ENCODE measurements at places on chromosomes 2 and 18.
A peak's percentile ranks its signal among the peaks of the same experiment; 100 is the strongest.

GRCh38 chr18:55323051-55323994, 264.7 kb downstream of the TCF4 start:
- no peak for DNase-seq

DNA sequence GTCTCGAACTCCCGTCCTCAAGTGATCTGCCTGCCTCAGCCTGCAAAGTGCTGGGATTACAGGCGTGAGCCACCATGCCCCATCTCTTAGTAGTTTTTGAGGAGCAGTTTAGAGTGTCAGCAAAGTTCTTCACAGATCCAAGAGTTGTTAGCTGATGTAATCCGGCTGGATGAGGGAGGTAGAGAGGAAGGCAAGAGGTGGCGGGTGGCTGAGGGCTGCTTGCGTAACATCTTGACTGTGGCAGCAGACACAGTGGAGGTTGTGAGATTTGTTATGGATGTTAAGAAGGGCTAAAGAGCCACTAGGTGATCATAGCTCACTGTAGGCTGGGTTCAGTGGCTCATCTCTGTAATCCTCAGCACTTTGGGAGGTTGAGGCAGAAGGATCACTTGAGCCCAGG, 19.5 kb upstream of the FAM136A start:
- no peak for DNase-seq

- DNase-seq = no peak
Measured at GRCh38 chr2:54975175-54975574, 75.1 kb downstream of the RTN4 start.

- peak; percentile 27 for DNase-seq
Measured at GRCh38 chr2:109069331-109070194, 59.4 kb upstream of the SH3RF3 start.

GRCh38 chr18:58239879-58240278, 195.9 kb downstream of the NEDD4L start:
- DNase-seq = no peak

DNA sequence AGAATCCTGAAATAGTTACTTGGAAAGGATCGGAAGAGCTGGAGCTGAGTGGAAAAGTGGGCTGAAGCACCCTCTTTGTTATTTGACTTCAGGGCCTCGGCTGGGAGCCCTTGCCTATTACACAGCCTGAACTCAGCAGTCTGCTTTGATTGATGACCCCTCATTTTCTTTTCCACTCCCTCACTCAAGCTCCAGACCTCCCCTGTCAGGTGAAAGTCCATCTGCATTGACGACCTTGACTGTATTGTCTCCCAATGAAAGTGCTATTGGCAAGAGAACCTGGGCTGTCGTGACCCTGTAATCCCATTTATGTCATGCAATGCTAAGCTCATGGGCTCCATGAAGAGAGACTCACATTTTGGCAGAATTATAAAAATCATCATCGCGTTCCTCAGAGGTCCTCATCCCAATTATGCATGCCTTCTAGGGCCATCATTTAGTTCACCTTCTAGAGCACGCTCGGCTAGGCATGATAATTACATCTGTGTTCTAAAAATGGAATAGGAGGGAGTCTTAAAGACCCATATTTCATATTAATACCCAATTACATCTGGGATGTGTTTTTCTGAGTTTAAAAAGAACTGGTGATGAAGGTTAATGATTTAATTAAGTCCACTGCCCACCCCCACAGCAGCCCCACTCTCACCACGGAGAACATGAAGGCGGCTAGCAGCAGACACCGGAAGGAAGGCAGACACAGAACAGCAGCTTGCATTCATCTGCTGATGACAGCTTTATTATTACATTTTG, 472.5 kb downstream of the PID1 start:
- no peak for DNase-seq

DNA sequence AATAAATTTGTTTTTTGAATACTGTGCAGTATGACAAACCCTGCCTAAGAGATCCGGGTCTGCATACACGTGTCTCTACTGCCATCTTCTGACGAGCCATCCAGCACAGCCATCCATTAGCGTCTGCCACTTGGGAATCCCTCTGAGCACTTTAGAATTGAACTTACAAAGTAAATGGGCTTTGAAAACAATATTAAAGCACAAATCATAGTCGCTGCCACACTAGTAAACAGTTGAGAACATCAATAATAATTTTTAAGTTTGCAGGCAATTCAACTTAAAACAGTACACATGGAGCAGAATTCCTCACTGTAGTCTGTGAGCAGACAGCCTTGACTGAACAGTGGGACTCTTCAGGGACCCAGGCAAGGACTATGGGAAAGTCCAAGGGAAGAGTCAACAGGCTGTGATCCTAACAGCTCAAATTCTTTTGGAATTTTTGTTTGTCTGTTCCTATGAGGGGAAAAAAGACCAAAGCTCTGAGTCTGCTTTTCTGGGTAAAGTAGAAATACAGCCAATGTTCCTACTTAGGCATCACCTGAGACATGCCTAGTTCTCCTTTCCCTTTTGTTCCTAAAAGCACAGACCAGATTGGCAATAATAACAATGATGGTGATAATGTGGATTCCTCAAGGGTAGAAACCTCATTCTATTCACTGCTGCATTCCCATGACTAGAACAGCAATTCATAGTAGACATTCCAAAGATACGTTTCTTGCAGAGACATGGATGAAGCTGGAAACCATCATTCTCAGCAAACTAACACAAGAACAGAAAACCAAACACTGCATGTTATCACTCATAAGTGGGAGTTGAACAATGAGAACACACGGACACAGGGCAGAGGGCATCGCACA, 92.9 kb downstream of the MREG start:
- DNase-seq = peak; percentile 76

GRCh38 chr2:8882094-8882493, 44.7 kb upstream of the KIDINS220 start:
- DNase-seq = no peak

GRCh38 chr2:7419186-7419585, 502.0 kb downstream of the RNF144A start:
- DNase-seq = no peak

DNA sequence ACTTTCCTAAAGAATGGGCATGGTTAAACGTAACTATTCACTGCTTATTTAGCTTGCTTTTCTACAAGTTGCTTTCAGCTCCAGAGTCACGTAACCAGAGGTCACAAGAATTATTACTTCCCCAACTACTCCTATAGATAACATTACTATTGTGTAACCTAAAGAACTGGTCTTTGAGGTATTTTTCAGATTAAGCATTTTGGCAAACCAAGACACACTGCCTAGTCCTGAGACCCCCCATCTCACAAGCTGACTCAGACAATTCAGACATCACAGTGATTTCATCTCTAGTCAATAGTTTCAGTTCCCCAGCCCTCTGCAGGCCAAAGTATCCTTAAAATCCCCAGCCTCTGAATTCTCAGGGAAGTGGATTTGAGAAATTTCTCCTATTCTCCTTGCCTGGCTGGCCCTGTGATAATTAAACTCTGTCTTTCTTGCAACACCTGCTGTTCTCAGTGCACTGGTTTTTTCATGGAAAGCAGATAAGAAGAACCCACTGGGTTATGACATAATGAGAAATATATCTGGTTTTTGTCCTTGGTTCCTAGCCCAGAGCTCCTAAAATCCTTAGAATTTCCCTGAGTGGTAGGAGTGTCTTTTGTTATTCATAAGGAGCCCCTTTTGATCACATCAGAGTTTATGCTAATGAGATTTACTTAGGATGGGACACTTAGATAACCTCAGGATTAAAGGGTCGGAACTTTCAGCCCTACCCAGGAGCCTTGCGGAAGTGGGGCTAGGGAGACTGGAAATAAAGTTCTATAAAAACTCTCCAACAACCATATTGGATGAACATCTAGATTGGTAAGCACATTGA, 1310.8 kb upstream of the CHAC2 start:
- no peak for DNase-seq

DNA sequence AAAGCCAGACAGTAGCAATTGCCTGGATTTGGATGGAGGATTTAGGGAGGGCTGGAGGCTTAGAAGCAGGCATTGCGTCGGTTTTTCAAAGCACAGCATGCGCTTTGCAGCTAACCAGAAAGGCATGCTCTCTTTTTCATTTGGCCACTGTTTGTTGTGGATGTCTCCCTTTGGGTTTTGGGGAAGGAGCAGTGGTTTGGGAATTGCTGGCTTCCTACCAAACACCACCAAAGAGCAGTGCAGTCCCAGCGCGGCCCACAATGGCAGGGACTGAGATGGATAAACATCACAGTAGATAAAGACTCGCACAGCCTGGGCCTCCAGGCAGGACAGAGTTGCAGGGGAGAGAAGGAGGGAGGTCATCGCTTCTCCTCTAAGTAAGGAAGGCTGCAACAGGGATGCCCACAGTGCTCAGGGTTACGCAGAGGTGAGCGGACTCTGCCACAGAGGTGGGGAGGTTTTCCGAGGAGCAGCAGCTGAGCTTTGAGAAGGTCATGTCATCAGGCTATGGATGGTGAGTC, 148.5 kb downstream of the MYT1L start:
- no peak for DNase-seq

GRCh38 chr2:23545396-23545795, 160.4 kb downstream of the KLHL29 start:
- DNase-seq = no peak

DNA sequence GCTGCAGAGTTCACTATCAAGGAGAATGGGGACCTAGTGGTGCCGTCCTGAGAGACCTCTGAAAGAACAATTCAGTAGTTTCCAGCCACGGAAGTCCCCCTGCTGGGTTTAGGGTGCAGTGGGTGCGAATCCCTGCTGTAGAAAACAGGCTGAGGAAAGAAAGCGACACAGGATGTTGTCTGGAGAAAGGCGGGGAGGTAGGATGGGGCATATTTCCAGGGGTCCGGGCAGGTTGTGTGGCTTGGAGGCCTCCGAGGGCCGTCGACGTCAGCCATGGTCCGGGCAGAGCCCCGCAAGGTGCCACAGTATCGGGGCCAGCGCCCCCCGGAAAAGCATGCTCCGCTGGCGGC, 807 bp upstream of the CREB1 start:
- no peak for DNase-seq

- DNase-seq = no peak
Measured at GRCh38 chr2:8448824-8449556, 232.9 kb upstream of the ID2 start.

DNA sequence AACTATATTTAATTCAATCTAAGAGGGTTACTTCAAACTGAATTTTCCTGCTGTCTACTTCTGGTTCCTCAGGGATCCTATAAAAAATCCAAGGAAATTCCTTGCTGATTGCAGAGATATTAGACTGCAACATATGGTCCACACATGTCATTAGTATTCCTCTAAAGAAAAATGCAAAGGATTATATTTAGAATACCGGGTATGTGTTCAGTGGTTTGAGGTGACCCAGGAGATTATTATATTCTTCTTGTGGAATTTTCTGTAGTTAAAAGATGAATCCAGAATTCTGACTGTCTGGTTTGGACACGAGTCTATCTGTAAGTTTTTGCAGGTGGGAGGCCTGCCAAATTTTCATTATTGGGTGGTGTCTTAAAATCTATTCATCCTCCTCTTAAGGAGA, 18.2 kb downstream of the HOXD1 start:
- DNase-seq = no peak

DNA sequence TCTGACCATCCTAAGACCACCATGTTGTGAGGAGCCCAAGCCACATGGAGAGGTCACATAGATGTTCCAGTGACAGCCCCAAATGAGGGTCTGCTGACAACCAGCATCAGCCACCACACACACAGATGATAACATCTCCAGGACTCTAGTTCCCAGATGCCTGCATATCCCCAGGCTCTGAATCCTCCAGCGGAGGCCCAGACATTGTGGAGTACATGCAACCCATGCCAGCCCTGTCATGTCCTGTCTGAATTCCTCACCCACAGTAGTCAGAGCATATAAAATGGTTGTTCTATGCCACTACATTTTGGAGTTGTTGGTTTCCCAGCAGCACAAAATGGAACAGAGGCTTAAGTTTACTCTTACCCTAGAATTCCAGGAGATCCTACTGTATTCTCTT, 122.0 kb upstream of the SLC35G4 start:
- DNase-seq = no peak

- no peak for DNase-seq
Measured at GRCh38 chr18:40935423-40935822, 1019.6 kb upstream of the PIK3C3 start.

DNA sequence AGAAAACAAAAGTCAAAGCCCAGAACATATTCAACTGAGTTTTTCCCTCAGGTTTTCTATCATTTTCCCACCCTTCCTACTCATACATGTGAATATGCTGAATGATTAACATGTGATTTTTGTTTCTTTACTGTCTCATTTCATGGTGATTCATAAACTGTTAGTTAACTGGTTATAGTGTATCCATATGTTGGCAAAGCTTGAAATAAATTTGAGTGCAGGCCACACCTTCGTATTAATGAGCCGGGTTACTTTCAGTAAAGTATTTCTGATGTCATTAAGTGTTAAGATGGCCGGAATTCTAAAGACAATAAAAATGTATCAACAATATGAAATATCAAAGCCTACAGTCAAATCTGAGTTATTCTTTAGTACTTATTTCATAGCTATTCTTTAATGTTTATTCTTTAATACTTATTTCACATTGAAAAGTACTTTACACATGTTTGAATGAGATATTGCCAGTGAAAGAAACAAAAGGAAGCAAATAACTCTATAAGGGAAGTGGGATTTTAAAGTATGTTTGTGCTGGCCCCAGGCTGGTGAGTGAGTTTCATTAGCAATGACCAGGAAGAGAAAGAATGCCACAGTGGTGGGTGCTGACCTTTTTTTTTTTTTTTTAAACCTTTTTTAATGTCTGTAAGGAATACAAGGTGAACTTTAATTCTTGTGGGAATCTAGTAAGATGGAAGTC, 178.6 kb downstream of the NEDD4L start:
- DNase-seq = no peak

- no peak for DNase-seq
Measured at GRCh38 chr18:23226930-23227725, 91.8 kb downstream of the CABLES1 start.

- no peak for DNase-seq
Measured at GRCh38 chr18:37361335-37362157, 204.1 kb downstream of the CELF4 start.

- DNase-seq = no peak
Measured at GRCh38 chr2:223097888-223098383, 45.9 kb downstream of the KCNE4 start.

DNA sequence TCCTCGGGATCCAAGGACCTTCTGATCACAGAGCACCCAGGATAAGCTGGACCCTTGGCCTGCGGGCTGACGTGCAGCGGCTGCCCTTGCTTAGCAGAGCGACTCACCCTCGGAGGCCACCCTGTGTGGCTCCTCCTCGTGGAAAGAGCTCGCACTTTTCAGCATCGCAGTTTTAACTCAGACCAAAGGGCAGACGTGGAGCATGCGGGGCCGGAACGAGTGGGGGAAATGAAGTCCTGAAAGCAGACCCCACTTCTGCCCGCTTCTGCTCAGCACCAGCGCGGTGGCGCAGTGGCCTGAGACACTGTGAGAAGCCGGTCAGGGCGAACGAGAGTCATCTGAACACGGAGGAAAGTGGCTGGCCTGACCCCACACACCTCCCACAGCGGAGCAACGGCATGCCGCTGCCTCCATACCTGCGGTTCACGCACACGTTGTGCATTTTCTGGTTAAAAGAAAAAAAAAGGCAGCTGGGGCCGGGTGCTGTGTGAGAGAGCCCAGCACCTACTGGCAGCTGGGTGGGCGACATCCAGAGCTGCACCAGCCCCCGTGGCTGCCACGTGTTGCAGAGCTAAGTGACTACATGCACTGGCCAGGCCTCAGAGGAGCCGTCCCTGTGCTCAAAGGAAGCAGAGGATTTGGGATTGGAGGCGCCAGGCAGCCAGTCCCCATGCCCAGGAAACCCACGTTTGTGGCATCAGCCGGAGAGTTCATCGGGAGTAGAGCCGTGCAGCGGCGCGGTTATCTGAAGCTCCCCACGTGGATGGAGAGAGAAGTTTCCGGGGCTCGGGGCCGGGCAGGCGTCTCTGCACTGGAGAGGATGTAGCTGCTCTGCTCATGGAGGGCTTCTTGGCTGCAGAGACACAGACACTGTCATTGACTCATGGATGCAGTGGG, 89.7 kb downstream of the USP40 start:
- no peak for DNase-seq

GRCh38 chr18:8261651-8262091, 347.6 kb upstream of the RAB12 start:
- no peak for DNase-seq
